Stimulated activated CD8-positive, alpha-beta memory T cell treated with anti-CD3 and anti-CD28 coated beads, Interleukin-4, amount 100 ng/mL, for 4 hours (primary cell): ENCODE measurements at places on chromosomes 11 and 22.
A peak's percentile ranks its signal among the peaks of the same experiment; 100 is the strongest.

DNA sequence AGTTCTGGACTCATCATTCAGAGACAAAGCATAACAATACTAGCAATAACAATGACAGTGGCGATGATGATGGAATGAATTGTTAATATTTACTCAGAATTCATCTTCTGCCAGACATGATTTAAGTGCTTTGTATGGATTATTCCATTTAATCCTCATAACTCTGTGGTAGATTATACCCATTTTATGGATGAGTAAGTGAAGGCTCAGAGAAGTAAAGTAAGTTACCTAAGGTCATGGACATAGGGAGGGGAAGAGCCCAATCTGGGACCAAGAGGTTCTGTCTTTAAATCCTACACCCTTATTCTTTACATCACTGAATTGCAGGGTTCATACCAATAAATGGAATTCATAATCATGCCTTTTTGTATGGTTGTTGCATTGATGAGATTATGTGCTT is 72.7 kb downstream of the MYO18B start:
- DNase-seq: no peak

GRCh38 chr11:134503100-134503499 is 91.1 kb upstream of the B3GAT1 start:
- DNase-seq: no peak

DNA sequence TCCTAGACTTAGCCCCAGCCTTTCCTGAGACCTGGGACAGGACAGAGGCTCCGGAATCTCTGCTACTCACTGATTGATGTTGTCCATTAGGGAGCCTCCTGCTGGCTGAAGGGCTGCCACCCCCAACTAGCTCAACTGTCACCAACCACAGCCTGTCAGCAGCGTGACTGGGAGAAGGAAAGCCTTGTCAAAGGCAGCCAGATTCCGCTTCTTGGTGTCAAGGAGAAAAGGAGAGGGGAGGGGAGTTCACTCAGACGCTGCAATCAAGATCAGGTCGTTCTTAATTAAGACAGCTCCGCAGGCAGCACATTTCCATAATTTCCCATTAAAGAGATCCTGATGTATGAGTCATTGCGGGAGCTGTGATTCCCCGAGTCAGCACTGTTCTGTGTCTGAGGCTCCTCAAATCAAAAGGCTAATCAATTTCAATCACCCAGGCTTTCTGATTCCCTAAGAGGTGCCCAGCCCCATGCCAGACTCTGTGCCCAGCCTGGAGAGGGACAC is 152.8 kb upstream of the ZBED5 start:
- no peak for DNase-seq

DNA sequence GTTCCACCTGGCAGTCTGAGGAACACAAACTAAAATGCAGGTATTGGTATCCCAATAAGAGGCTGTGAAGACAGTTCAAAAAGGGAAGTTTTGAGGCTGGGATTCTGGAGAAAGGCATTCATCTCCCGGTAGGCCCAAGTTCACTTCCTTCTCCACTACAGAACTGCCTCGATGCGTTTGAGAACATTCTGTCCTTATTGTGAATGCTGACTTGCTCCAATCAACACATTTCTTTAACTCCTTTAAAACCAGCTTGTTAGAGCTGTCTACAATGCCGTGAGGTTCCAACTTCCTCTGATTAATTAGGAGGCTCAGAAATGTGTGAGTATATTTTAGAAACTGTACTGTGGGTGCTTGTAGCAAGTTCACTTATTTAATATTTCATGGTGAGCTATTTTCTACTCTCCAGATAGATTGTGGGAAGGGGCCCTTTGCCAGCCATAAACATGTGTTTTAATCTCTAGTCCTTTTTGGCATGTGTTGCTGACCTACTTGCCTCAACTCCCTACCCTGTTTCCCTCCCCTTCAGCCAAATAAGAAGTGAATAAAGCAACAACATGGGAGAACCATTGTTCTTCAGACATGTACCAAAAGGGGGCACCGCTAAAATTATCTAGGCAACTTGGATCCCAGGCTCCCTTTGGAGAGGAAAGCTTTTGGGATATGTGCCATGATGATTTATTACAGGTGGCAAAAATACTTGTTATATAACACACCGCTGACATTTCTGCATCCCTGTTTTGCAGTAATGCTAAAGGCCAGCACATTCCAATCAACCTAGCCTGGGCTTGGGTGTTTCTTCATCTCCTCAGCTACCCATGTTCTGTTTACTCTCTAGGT is 245.6 kb downstream of the BLID start:
- no peak for DNase-seq

- no peak for DNase-seq
Observed at GRCh38 chr11:64844330-64845128, at the start of gene CDC42BPG. CDC42BPG (minus strand) TSS chr11:64844653; CDS start chr11:64844569, 84 bp downstream.

DNA sequence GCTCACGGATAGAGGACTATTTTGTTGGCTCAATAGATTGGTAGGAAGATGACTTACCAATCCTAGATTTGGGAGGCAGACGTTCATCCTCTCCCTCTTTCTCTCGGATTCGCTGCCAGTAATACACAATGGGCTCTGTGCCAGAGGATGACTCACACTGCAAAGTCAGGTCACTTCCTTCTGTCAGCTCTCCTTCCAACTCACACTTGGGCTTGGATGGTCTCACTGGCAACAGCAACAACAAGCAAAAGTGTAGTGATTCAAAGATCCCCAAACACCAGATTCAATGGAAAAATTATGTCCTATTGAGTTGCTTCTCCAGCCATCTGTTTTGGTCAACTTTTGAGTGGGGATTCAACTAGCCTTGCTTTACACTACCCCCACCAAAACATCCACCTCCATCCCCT is 21.7 kb upstream of the HSPA8 start:
- DNase-seq: peak; percentile 14

- no peak for DNase-seq
Observed at GRCh38 chr11:21631991-21632390, 560.9 kb upstream of the ANO5 start.

GRCh38 chr22:43446037-43446803 is 34.4 kb downstream of the MPPED1 start:
- DNase-seq: no peak

DNA sequence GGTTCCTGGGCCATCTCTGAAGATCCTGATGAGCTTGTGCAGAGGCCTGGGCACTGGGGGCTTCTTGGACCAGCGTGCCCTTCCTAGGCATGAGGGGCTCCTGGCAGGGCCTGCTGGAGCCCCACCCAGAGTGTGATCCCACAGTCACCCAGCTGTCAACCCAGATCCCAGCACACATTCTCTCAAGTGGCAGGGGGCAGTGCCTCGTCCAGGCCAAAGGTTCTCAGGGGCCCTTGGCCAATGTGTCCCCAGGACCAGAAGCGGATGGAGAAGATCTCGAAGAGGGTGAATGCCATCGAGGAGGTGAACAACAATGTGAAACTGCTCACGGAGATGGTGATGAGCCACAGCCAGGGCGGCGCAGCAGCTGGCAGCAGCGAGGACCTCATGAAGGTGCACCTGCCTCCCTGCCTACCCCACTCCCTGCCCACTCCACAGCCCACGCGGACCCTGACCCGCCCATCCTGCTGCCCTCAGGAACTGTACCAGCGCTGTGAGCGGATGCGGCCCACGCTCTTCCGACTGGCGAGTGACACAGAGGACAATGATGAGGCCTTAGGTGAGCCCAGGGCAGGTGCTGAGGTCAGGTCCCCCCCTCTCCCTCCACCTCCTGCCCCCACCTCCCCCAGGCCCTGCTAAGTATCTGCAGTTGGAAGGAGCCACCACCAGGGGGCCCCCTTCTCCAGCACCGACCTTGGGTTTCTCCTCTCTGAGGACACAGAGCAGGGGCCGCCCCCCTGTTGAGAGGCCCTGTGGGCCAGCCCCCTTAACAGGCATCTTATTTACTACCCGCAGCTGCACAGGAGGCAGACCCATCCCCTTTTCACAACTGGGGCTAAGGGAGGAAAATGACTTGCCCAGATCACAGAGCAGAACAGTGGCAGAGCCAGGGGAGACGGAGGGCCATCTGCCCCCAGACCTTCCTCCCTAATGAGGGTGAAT is 14.7 kb downstream of the GGA1 start:
- DNase-seq: peak; percentile 59

DNA sequence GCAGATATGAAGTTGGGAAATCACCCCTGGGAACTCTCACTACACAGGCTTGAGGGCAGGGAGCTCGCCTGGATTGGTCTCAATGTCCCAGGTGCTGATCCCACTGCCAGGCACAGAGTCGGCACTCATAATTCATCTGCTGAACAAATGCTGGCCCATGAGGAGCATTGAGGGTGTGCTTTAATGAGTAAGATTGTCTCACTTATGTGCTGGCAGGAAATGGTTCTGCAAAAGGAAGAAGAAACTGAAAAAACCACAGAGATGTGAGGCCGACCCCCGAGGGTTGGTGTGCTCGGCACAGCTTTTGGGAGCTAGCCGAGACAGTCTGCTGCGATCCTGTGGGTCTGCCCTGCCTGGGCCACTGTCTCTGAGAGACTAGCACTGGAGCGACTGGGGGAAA is 9.4 kb downstream of the PLAAT2 start:
- DNase-seq: no peak

GRCh38 chr22:36430863-36431262 is 43.1 kb upstream of the MYH9 start:
- DNase-seq: no peak

DNA sequence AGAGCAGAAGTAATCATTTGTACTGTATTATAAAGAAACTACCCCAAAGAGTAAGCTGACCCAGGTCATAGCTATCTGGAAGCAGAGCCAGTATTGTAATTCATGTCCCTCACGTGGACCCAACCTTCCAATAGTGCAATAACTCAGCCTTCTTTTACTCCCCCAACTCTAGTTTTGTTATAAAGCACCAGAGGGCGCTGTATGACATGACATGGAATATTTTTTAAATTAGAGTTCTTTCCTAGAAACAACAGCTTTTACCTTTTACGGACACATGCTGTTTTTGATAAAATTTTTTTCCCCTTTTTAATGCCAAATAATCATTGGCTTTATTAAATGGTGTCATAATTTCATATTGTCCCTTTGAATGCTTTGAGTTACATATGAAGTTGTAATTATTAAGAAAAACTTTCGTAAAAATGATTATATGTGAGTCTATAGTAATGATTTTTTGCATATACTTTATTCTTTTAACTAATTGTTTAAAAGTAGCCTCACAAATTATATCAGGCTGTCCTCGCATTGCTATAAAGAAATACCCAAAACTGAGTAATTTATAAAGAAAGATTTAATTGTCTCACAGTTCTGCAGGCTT is 76.9 kb downstream of the DKK3 start:
- DNase-seq: no peak

DNA sequence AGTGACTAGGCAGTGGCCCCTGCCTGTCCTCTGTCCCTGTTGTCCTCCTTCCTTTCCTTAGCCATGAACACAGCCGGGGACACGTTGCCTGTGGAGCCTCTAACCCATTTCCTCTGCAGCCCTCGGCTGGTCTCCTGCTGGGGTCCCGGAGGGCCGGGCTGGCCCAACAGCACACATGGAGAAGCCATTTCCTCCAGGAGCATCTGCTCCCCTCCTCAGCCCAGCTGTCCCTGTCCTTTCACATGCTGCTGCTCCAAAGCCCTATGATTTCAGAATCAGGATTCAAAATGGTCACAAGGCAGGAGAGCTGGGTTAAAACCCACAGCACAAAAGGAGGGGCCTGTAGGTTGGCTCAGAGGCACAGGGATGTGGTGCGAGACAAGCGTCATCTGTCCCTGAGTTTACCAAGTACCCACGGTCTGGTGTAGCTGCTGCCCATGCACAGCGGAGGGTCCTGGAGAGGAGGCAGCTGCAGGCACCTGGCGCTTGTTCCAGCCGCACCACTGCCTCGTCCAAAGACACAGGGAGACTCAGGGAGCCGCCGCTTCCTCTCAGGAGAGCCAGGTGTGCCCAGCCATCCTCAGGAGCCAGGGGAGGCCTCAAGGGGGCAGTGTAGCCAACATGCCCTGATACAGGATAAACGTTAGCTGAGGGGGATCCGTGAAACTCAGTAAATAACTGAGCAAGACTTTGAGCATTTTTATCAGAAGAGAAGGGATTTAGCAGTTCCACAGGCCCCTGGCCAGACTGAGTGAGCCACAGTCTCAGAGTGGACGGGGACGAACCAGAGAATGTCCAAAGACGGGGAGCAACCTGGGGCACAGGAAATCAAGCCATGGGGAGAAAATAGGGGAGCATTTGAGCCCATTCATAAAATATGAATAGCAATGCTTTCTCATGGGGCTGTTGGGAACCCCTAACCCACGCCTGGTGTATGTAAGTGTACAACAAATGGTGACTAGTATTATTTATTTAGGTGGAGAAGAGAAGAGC is 3.9 kb upstream of the VSIG10L2 start:
- DNase-seq: peak; percentile 5

DNA sequence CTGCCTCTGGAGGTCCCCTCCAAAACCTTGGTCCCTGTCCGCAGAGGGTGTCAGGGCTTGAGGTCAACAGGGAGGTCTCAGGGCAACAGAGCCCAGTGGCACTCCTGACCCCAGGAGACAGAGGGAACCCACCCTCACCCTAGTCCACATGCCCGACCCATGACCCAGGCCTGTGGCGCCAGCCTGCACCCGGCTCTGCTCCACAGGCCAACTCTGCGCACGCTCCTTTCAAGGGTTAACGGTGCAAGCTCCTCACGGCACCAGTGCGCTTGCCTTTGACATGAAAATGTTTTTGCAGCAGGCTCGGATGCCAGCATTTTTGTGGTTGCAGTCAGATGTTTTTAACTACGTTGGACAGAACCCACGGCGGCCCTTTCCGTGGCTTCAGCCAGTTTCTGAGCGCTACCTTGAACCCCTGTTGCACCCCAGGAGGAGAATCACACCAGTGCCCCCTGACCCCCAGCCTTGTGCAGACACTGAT is 68.6 kb downstream of the CDKN1C start:
- DNase-seq: no peak

GRCh38 chr11:126359431-126360048 is 4.1 kb downstream of the ST3GAL4 start:
- no peak for DNase-seq

DNA sequence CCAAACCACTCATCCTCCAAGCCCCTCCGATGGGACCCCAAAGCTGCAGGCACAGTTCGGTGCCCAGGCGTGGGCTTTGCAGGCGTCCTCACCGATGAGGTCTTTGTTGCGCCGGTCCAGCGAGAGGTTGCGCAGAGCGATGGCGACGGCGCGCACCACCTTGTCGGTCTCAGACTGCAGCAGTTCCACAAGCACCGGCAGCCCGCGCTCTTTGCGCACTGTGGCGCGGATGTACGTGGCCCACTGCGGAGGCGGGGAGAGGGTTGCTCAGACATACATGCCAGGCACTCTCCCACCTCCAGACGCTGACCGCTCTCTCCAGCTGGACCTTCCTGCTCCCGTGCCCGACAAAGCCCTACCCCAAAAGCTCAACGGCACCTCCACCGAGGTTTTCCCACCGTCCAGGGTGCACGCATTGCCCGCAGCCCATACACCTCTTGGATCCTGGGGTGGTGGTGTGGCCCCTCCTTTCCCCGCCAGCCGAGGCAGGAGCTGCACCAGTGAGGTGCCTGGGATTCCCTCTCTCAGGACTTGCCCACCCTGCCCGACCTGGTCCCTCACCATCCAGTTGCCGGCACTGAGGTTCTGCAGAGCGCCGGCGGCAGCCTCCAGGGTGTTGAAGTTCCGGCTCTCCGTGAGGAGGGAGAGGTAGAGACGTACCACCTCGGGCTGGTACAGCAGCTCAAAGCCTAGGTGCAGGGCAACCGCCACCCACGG is 32.1 kb upstream of the TXNRD2 start:
- no peak for DNase-seq

- no peak for DNase-seq
Observed at GRCh38 chr11:46249938-46250744, 27.3 kb upstream of the CREB3L1 start.
